ENCODE measurements at places on chromosomes 7 and 10.
A peak's percentile ranks its signal among the peaks of the same experiment; 100 is the strongest.

DNA sequence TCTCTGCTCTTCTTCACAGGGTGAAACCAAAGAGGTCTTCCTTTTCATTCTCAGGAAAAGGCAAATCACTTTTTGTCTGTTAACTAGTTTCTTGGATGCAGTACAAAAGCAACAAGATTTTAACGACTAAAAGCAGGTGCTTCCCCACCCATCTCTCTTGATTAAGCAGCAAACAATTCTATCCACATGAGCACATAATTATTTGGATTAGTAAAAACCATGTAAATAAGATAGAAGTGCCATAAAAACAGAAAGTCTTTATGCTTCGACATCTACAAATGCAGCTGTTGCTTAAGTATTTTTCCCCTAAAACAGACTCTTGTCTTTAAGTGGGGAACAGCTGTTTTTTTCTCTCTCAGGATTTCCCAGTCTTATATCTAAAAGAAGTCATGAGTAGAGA, 37.4 kb downstream of the USP54 start:
- DNase-seq = no peak

DNA sequence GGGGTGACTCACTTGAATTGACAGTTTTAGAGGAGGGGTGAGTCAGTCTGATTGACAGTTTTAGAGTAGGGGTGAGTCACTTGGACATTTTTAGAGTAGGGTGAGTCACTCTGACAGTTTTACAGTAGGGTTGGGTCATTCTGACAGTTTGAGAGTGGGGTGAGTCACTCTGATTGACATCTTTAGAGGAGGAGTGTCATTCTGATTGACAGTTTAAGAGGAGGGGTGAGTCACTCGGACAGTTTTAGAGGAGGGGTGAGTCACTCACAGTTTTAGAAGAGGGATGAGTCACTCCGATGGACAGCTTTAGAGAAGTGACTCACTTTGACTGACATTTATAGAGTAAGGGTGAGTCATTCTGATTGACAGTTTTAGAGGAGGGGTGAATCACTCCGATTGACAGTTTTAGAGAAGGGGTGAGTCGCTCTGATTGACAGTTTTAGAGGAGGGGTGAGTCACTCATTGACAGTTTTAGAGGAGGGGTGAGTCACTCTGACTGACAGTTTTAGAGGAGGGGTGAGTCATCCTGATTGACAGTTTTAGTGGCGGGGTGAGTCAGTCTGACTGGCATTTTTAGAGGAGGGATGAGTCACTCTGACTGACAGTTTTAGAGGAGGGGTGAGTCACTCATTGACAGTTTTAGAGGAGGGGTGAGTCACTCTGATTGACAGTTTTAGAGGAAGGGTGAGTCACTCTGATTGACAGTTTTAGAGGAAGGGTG, 595.9 kb downstream of the DNAJB6 start:
- no peak for DNase-seq

DNA sequence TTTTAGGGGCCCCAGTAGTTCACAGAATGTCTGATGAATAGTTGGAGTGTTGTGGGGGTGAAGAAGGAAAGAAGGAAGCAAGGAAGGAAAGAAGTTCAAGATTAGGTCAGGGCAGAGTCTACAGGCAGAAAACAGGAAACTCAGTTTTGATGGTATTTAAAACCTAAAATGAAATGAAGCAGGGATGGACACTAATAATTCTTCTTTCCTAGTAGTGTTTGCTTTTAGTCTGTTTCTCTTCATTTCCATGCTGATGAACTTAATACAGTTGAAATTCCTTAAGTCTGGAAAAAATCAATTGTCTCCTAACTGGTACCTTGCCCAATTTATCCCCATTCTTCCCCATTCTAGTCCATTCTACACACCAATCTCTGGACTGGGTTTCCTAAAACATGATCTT, 59.0 kb upstream of the GSAP start:
- DNase-seq = no peak

DNA sequence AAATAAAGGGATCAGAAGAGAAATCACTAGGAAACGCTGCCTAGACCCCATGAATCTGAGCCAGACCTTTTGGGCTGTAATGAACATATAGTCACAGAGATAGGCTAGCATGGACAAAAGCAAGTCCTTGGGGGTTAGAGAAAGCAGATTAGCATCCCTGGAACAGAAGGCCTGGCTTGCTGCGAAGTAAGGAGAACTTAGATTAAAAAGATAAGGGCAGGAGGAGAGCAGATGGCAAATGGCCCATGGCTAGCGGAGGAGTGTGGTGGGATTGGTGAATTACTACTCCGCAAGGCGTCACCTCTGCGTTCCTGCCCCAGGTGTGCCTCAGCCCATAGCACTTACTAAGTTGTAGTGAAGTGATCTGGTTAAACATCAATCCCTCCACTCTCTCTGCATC, 92.3 kb upstream of the ZNF438 start:
- no peak for DNase-seq

DNA sequence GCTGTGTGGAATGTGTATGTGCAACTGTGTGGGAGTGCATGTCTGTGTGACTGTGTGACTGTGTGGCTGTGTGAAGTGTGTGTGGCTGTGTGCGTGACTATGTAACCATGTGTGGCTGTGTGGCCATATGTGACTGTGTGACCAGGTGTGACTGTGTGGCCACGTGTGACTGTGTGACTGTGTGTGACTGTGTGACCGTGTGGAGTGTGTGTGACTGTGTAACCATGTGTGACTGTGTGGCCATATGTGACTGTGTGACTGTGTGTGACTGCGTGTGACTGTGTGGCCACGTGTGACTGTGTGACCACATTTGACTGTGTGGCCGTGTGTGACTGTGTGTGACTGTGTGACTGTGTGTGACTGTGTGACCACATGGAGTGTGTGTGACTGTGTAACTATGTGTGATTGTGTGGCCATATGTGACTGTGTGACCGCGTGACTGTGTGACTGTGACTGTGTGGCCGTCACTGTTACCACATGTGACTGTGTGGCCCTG, 502.9 kb downstream of the DNAJB6 start:
- DNase-seq = no peak

GRCh38 chr10:80497187-80498077, 40.3 kb upstream of the SH2D4B start:
- DNase-seq = no peak

DNA sequence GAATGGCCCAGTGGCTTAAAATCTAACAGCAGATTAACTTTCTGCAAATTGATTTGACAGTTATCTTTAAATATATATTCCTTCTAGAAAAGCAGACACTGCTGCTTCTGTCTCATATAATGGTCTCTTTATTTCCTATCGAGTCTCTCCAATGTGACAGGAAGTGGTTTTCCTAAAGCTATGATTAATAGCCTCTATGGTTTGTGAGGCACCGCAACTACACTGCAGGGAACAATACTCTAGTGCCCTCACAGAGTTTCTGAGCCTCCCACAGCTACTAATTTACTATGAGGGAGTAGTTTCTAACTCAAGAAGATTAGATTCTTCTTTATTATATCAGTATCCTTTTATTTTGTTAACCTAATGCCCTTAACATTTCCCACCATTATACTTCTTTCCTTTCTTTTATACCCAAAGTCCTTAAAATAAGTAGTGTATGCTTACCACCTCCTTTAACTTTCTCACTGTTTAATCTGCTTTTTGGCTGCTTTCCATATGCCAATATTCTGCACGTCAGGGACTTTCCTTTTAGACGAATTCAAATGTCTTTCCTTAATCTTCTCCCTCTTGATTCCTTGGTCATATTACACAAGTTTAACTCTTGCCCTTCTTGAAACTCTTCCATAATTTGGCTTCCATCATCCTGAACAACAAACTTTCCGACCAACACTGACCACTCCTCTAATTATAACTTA, 23.8 kb upstream of the AHR start:
- no peak for DNase-seq

GRCh38 chr10:11403116-11403515, 208.3 kb downstream of the USP6NL start:
- DNase-seq = peak; percentile 30

DNA sequence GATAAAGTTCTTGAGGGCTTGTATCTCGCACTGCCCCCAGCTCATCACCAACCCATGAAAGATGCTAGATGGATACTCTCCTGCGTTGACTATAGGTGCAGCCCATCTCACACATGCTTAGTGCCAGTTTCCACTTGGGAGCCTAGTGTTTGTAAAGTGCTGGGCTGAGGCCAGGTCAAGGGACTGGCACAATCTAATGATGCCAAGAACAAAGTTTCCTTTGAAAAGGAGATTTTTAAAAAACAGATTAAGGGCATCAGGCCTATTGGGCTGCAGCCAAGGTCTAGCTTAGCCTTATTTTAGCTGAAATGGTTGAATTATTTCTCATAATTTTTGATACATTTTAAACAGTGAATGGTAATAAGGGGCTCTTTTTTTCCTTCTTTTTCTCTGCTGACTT, 259.0 kb downstream of the ADRA2A start:
- DNase-seq = no peak

- DNase-seq = no peak
Observed at GRCh38 chr7:148828965-148829364, 55.1 kb downstream of the EZH2 start.
